ENCODE measurements at places on chromosomes 2 and 18. TPM values are rescaled to one million over a fixed set of nuclear protein-coding genes. Genes with fewer than 3 reads are reported as not detected.

- no peaks in the 10 kb centered on the region for H3K4me1 ChIP-seq
- H3K27me3 ChIP-seq, result peaks cover 6% of the 10 kb centered on the region
- DNase-seq, result no peak
- H3K27ac ChIP-seq, result no peak overlapping the region
- H3K4me3 ChIP-seq, result no peak overlapping the region
- no peaks in the 10 kb centered on the region for H3K36me3 ChIP-seq
Observed at GRCh38 chr2:109364217-109364616, 235.2 kb downstream of the SH3RF3 start.

ELOA2 gene
- polyA plus RNA-seq, result not detected

ABCG5 gene
- not detected for polyA plus RNA-seq

GRCh38 chr2:151842830-151843690 is 14.8 kb upstream of the ARL5A start:
- H3K4me1 ChIP-seq, result no peaks in the 10 kb centered on the region
- H3K4me3 ChIP-seq, result no peak overlapping the region
- DNase-seq, result no peak
- H3K36me3 ChIP-seq, result no peaks in the 10 kb centered on the region

DNA sequence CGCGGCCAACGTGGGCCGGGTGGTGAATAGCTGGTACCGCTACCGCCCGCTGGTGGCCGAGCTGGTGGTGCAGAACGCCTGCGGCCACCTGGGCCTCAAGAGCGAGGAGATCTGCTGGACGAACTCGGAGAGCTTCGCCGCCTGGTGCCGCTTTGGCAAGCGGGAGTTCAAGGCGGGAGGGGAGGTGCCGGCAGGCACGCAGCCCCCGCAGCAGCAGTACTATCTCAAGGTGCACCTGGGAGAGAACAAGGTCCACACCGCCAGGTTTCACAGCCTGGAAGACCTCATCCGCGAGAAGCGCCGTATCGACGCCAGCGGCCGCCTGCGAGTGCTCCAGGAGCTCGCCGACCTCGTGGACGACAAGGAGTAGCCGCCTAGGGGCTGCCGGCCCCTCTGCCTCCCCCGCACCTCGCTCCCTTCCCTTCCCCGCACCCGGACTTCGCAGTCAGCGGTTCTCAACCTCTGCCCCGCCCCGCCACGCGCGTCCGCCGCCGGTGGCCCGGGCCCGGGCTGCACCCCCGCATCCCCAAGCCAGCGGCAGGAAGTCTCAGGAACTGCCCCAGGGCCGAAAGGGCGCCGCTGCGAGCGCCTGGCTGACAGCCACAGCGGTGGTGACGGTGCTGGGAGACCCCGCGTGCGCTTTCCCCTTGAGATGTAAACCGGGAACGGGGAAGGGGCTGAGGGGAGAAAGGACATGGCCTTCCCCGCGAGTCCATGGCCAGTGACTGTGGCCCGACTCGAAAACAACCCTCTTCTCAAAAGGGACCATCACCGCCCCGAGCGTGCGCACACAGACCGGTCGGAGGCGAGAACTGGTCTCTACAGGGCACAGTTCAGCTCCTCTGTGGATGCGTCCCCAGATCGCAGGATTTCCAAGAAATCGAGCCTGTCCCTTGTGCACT is 2.2 kb downstream of the LRATD1 start:
- H3K4me3 ChIP-seq, result no peak overlapping the region
- no peaks in the 10 kb centered on the region for H3K4me1 ChIP-seq
- H3K36me3 ChIP-seq, result no peaks in the 10 kb centered on the region
- peaks cover 11% of the 10 kb centered on the region for H3K27me3 ChIP-seq

GRCh38 chr2:25419678-25420242 is 78.0 kb upstream of the DNMT3A start:
- H3K27me3 ChIP-seq, result no peaks in the 10 kb centered on the region
- peak; percentile 28 for DNase-seq
- H3K36me3 ChIP-seq, result peaks cover 4% of the 10 kb centered on the region
- no peak overlapping the region for H3K4me3 ChIP-seq
- no peak overlapping the region for H3K27ac ChIP-seq

- no peak overlapping the region for H3K27ac ChIP-seq
- H3K4me3 ChIP-seq, result no peak overlapping the region
- H3K4me1 ChIP-seq, result no peaks in the 10 kb centered on the region
- no peaks in the 10 kb centered on the region for H3K36me3 ChIP-seq
- DNase-seq, result no peak
Observed at GRCh38 chr2:187935126-187935525, 356.5 kb upstream of the GULP1 start.

GRCh38 chr2:153354377-153354776 is 124.2 kb downstream of the RPRM start:
- H3K4me3 ChIP-seq, result no peak overlapping the region
- H3K4me1 ChIP-seq, result no peaks in the 10 kb centered on the region
- DNase-seq, result no peak
- no peak overlapping the region for H3K27ac ChIP-seq

DNA sequence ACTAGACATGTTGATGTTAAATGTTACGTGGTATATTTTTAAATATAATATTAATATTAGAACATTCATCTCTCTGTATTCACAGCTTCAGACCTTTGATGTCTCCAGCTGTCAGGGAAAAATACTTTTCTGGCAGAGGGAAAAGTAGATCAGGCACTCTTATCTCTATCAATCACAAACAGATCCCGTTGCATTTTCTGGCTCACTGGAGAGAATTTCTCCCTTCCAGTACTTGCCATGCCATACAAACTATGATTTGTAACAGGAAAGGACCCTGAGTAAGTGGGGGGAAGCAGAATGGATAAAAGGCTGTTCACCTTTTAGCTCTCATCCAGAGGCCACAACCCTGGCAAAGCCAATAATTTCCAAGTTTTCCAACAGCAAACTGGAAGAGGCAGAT is 158.0 kb downstream of the TCF4 start:
- no peak for DNase-seq
- H3K4me1 ChIP-seq, result no peaks in the 10 kb centered on the region
- no peaks in the 10 kb centered on the region for H3K36me3 ChIP-seq
- no peaks in the 10 kb centered on the region for H3K27me3 ChIP-seq

- no peaks in the 10 kb centered on the region for H3K36me3 ChIP-seq
- peaks cover 48% of the 10 kb centered on the region for H3K4me1 ChIP-seq
- DNase-seq, result no peak
- H3K27ac ChIP-seq, result peak overlapping the region; percentile 80
Observed at GRCh38 chr2:181308766-181309515, 148.2 kb upstream of the ITGA4 start.

DNA sequence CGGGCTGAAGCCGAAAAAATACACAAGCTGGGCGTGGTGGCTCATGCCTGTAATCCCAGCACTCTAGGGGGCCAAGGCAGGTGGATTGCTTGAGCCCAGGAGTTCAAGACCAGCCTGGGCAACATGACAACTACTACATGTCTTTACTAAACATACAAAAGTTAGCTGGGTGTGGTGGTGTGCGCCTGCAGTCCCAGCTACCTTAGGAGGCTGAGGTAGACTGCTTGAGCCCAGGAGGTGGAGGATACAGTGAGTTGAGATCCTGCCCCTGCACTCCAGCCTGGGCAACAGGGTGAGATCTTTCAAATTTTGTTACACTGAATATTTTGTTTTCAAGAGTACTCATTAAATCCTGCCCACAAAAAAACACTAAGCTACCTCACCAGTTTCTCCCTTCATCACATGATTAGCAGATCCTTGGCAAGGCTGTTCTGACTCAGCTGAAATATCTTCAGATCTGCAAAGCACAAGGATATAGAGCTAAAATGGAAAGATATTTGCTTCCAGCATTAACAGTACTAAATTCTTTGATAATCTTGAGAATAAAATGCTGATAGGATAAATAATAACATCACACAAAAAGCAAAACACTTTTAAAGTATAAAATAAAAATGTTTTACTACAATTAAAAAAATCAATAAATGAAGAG is 28.2 kb upstream of the MCM6 start:
- peaks cover 32% of the 10 kb centered on the region for H3K36me3 ChIP-seq
- H3K27me3 ChIP-seq, result no peaks in the 10 kb centered on the region
- DNase-seq, result peak; percentile 15

DNA sequence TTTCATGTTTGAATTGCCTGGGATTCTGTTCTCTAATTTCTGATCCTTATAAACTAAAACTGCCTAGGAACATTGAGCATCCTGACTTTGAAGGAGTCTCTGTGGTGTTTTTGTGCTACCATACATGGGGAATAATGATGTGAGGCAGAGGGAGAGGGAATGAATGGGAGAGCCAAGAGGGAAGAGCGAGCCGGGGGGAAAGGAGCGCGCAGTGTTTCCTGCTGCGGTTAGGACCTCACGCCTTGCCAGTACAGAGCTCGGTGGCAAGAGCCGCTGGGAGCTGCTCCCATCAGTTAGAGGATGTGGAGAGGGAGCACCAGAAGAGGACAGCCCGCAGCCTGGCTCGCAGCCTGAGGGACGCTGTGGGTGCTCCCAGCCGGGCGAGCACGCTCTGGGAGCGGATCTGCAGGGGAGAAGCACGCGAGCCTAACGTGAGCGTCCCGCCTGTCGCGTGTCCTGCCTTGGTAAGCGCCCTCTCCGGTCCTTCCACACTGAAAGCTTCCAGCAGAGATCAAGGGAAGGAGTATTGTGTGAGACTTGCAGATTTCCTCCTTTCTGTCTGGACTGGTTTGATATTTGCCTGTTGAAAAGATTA is 114.7 kb downstream of the FAM210A start:
- H3K4me1 ChIP-seq, result peaks cover 85% of the 10 kb centered on the region
- no peaks in the 10 kb centered on the region for H3K36me3 ChIP-seq
- peak overlapping the region; percentile 70 for H3K4me3 ChIP-seq
- no peak for DNase-seq

- H3K27me3 ChIP-seq, result no peaks in the 10 kb centered on the region
- H3K36me3 ChIP-seq, result no peaks in the 10 kb centered on the region
- peaks cover 51% of the 10 kb centered on the region for H3K4me1 ChIP-seq
Observed at GRCh38 chr2:234372506-234372905, 124.4 kb downstream of the ARL4C start.

BOLL gene
- polyA plus RNA-seq, result 0.06 TPM

DNA sequence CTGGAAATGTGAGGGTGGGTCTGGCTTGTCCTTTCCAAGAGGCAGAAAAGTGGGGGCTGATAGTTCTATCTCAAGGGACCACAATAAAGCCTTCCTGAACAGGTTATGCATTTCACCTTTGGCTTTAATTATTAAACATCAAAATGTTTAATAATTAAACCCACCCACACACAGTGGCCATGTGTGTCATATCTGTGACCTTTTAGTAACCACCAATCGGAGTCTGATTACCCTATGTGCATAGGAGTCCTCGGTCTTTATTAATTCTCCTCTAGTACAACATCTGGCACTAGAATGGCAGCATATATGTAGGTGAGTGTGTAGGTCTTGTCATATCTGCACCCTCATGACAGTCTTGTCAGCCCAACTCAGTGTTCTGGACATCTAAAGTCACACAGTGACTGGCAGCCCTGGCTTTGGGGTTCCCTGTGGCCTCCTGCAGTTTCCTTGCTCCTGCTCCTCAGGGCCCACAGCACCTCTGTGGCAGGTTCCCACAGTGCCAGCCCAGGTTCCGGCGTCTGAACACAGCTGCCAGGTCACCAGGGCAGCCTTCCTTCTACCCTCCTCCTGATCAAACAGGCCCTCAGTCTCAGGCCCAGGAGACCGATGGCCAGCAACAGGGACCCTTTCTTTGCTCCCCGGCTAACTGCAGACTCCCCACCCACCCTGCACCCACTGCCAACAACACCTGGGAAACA is 100.9 kb downstream of the MTCL1 start:
- no peaks in the 10 kb centered on the region for H3K4me1 ChIP-seq
- no peak for DNase-seq
- H3K36me3 ChIP-seq, result no peaks in the 10 kb centered on the region
- no peaks in the 10 kb centered on the region for H3K27me3 ChIP-seq
- H3K27ac ChIP-seq, result no peak overlapping the region
- no peak overlapping the region for H3K4me3 ChIP-seq

- no peaks in the 10 kb centered on the region for H3K36me3 ChIP-seq
- H3K27ac ChIP-seq, result no peak overlapping the region
Observed at GRCh38 chr18:68848242-68848641, 50.4 kb downstream of the CCDC102B start.

- H3K36me3 ChIP-seq, result peaks cover 15% of the 10 kb centered on the region
- H3K4me1 ChIP-seq, result no peaks in the 10 kb centered on the region
- H3K4me3 ChIP-seq, result no peak overlapping the region
- H3K27ac ChIP-seq, result no peak overlapping the region
Observed at GRCh38 chr18:26327062-26327461, 100.8 kb downstream of the TAF4B start.

GRCh38 chr2:150346806-150347205 is 140.7 kb downstream of the RND3 start:
- H3K27ac ChIP-seq, result no peak overlapping the region
- no peak overlapping the region for H3K4me3 ChIP-seq
- DNase-seq, result no peak
- H3K27me3 ChIP-seq, result no peaks in the 10 kb centered on the region
- H3K36me3 ChIP-seq, result no peaks in the 10 kb centered on the region

DNA sequence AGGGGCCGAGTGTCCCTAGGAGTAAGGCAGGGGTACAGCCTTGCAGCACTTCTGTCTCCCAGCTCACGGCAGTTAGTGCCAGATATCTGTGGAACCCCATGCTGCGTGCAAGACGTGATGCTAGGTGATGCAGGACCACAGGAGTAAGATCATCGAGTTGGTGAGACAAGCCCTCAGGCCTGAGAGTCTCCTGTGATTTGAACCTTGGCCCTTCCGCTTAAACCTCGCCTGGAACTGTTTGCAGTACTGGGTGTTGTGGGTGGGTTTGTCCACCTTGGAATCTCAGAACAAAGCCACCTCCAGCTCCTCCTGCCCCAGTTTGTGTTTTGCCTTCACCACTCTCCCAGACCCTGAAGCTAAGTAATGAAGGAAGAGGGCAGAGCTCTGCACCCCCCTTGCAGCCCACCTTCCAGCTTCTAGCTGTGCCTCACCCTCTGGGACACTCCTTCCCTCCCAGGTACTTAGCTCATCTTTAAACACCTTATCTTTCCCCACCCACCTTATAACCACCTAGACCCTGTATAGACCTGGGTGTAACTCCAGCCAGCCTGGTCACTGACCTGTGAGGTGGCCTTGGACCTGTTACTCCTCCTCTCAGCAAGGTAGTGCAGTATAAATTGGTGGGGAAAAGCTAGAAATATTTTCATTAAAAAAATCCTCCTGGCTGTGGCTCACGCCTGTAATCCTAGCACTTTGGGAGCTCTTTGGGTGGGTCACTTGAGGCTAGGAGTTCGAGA is 6.6 kb downstream of the CNNM4 start:
- H3K4me3 ChIP-seq, result no peak overlapping the region
- no peaks in the 10 kb centered on the region for H3K36me3 ChIP-seq
- DNase-seq, result no peak
